ENCODE measurements at places on chromosomes 4 and X.

DNA sequence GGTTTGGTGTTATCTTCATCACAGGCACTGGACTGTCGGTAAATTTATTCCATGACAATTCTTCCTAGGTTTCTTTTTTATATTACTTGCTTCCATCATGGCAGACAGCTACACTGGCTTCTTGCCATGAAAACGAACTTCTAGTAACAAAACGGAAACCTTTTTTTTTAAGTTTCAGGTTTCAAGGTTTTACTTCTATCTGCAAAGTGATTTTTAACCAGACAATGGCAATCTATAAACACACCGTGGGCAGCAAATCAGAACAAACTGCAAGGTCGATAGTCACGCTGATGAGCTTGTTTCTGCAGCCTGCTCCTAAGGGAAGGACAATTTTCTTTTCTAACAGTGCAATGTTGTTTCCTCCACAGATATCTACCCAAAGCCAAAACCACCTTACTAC, 29.9 kb downstream of the XG start:
- no peak for DNase-seq

- no peak for DNase-seq
Measured at GRCh38 chr4:86948276-86948675, 13.5 kb downstream of the AFF1 start.

DNA sequence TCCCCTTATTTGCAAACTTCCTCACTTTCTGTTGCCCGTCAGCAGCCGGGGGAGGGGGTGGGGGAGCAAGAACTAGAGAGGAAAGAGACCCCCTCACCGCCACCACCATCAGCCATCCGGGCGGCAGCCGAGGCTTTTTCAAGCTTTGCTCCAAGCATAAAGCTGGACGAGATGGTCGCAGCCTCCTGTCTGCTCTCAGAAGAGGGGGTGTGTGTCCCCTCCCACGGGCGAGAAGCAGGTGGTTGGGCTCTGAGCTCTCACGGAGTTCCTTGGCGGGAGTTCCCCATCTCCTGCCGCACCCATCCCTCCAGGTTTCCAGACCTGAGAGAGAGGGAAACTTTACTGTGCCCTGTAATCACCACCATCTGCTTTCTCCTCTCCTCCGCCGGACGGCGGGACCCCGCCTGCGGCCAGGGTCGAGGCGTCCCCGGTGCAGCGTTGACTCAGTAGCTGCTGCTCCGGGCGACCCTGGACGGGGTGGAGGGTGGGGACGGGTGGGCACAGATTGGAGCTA, 4.7 kb upstream of the ARX start:
- DNase-seq: no peak

- no peak for DNase-seq
Measured at GRCh38 chrX:49175435-49176274, 4.0 kb downstream of the PLP2 start.

DNA sequence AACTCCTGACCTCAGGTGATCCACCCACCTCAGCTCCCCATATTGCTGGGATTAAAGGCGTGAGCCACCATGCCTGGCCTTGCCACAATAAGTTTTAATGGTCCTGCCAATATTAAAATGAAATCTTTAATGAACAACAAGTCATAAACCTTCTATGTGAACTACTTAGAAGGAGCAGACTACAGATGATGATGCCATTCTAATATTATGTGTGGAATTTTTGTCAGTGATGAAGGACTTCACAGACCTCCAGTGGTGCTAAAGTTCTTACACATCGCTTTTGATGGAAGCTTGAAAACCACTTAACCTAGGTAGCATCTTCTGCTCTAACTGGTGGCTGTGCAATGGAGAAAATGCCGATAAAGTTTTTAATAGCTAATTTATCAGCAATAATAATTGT, 331.4 kb downstream of the CCSER1 start:
- no peak for DNase-seq

GRCh38 chrX:111719426-111720210, 38.6 kb downstream of the ALG13 start:
- DNase-seq: no peak

- DNase-seq: no peak
Measured at GRCh38 chrX:39661116-39661907, 436.4 kb downstream of the BCOR start.

GRCh38 chr4:115866364-115866896, 753.0 kb upstream of the NDST4 start:
- no peak for DNase-seq

GRCh38 chr4:99614491-99614890, 39.9 kb downstream of the MTTP start:
- DNase-seq: no peak

DNA sequence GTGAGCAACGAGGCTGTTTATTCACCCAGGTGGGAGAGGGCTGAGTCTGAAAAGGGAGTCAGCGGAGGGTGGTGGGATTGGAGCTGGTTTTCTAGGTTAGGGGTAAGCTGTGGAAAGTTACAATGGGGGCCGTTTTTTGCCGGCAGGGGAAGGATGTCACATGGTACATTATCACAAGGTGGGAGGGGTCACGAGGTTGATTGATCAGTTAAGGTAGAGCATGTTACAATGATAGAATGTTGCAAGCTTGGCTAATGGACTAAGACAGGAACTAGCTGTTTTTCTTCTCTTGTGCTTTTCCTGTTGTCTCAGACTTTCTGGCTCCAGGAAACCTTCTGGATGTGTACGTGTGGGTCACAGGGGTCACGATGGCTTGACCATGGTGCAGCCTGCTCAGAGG, 536.3 kb upstream of the HTR2C start:
- no peak for DNase-seq

DNA sequence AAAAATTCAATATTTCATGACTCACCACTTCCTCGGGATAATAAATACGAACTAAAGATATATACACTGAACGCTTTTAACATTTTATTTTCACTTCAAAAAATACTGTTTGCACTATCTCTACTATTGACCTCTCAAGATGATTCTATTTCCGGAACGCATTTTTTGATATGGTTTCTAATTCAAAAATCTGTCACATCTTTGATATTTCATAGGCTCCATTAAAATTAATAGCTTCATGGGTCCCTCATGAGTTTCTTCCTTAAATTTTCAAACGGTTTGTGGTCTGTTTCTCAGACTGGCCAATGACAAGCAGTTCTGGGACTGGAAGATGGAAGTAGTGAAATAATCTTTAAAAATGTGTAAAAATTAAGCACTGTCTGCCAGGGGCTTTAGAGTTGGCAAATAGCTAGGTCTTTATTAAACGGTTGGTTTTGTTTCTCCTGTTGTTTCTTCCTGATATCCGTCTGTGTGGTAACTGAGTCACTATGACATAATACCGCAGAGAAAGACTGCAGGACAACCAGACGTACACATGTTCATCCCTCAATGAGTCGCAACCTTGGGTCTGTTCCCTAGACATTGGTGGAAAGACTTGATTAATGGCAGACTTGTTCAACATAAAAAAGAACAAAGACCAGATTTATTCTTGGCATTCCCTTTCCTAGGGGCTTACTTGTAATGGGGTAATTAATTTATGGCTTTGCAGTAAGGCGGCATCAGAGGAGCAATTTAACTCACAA, 133.8 kb downstream of the PALLD start:
- DNase-seq: no peak

DNA sequence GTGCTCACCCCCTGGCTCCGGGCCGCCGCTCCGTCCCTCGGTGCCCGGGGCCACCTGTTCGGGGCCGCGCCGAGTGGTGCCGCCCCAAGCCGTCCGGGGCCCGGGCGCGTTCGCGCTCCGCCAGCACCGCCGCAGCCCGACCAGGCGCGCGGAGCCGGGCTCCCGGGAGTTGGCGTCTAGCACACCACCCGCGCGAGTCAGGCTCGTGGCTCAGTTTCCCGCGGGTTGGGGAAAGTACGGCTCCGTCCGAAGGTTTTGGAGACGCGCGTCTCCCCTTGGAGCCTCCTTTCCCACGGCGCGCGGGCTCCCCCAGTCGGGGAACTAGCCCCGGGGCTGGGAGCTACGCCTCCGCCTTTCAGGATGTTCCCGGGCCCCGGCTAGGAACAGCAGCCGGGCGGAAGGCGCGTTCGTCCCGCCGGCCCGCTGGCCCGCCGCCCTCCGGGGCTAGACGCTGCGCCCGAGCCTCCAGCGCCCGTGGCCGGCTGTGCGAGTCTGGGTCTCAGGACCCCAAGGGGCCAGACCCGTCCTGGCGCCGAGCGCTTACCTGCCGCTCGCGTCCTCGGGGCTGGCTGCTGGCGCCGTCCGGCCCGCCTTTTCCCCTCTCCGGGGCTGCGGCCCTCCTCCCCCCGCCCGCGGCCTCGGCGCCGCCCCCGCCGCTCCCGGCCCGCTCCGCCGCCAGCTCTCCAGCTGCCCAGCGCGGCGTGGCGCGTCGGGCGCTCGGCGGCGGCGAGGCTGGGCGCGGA, at the start of gene ADGRG2:
Gene ADGRG2 (minus strand): TSS at position 571 of the 743 bp plus-strand sequence. CDS start 53,634 bp downstream, outside the sequence.
- no peak for DNase-seq

DNA sequence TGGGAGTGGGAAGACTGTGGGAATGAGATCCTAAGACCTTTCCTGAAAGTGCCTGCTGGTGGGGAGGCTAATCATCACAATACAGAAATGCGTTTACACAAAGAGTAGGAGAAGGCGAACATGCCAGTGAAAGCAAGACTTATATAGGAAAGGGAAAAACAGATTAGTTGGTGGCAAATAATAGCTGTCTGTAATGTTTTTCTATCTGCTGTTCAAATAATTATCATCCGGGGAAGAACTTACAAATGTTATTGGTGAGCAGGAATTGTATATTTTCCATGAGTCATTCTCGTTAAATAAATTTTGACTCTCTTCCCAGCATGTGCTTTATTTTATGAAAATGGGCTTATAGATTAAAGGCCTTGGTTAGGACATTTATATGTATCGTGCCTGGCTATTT, 196.5 kb downstream of the ARHGAP10 start:
- DNase-seq: no peak

- no peak for DNase-seq
Measured at GRCh38 chr4:106614441-106614840, 245.9 kb upstream of the GIMD1 start.

DNA sequence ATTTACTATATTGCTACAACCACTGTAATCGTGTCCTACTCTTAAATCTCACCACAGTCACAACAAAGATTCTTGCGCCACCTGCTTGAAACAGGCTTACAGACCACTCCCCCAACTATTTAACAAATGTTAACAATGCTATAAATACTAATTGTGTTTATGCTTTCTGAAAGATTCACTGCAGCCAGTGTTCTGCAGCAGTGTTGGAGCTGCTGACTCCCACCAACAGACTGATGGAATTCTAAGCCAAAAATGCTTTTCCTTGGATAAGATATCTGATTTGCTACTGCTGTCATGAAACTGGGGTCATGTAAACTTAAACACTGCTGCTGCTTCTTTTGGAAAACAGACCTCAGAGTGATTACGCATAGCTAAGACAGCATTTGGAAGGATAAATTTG, 244.2 kb upstream of the MAB21L2 start:
- no peak for DNase-seq
